ENCODE measurements at places on chromosomes 6 and 20.

- peak; percentile 93 for DNase-seq
Measured at GRCh38 chr6:6494677-6495076, 93.8 kb upstream of the LY86 start.

GRCh38 chr6:149050160-149050559 is 267.4 kb upstream of the TAB2 start:
- no peak for DNase-seq

- no peak for DNase-seq
Measured at GRCh38 chr6:64479134-64479533, 843.5 kb downstream of the PHF3 start.

GRCh38 chr20:50099565-50099991 is 13.4 kb downstream of the UBE2V1 start:
- no peak for DNase-seq

DNA sequence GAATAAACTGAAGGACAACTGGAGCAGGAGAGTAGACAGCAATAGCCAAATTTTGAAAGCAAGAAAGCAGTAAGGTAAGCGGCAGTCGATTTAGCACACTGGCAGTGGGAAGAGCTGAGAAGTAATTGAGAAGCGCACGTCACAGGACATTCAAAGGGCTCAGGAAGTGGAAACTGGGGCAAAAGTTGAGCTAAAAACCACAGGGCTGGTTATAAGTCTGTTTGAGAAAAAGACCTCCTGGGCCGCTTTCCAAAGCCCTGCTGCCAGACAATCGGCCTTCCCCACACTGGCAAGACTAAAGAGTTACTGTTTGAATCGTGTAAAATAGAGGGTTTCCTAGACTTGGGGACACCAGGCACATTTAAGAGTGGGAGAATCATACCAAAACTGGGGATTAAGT is 161.4 kb downstream of the DNAH8 start:
- no peak for DNase-seq

DNA sequence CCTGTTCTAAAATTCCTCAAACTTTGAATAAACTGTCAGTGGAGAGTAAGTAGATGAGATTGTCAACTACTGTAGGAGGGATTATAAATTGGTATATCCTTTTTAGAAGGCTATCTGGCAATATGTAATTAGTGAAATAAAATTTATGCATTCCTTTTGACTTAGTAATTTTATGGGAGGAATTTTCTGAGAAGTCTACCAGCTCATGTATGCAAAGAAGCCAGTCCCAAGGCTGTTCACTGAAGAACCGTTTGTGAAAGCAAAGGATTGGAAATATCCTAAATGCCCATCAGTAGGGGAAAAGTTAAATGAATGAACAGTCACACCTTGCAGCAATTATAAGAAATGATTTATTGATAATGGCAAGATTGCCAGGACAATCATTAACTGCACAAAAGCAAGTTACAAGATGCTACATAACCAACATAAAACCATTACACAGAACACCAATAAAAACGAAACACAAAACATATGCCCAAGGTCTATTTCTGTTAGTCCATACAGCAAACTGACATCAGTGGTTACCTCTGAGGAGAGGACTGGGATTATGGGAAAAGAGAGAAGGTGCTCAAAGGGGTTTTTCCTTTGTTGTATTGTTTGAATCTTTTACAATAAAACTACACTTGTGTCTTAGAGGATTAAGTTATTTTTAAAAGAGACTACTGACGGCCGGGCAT is 4.6 kb upstream of the DSTN start:
- DNase-seq = no peak

- DNase-seq = no peak
Measured at GRCh38 chr6:166644681-166645080, 17.6 kb upstream of the RPS6KA2 start.

DNA sequence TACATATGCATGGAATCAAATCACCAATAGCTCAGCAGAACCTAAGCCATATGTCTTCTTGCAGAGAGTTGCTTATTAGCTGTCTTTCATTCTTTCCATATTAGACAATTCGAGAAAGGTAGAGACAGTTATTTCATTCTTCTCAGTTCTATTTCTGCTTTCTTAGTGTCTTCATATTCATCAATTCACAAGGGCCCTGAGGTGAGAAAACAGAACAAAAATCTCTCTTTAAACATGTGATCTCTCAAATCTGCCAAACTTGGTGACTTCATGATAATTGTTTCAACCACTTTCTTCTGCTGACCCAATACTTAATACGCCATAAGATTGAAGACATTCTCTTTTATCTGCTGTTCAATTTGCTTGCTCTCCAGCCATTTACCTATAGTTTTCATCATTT is 229.7 kb upstream of the MARCKS start:
- no peak for DNase-seq

GRCh38 chr6:106637717-106638341 is 8.5 kb downstream of the QRSL1 start:
- DNase-seq = no peak

GRCh38 chr20:17681726-17682102 is 328 bp downstream of the RRBP1 start:
- no peak for DNase-seq

- DNase-seq = no peak
Measured at GRCh38 chr6:35305117-35305516, 7.5 kb downstream of the DEF6 start.

GRCh38 chr6:73302339-73302738 is 39.3 kb upstream of the KHDC1 start:
- no peak for DNase-seq

DNA sequence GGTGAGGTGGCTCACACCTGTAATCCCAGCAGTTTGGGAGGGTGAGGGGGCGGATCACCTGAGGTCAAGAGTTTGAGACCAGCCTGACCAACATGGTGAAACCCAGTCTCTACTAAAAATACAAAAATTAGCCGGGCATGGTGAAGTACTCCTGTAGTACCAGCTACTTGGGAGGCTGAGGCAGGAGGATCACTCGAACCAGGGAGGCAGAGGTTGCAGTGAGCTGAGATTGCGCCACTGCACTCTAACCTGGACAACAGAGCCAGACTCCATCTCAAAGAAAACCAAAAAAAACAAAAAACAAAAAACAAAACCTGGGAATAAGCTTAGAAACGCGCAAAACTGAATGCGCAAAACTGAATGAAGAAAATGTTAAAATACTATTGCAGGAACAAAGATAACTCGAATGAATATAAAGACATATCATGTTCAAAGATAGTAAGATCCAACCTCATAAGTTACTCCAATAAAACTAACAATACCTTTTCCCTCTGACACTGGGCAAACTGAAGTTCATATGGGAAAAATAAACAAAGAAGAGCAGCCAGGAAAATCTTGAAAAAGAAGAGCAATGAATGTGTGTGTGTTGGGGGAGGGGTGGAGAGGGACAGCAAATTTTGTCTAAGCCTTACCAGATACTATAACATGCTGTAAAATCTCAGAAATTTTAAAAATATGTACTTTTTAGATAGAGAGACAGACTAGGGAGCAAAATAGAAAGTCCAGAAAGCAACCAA is 101.0 kb upstream of the BEND3 start:
- no peak for DNase-seq

- no peak for DNase-seq
Measured at GRCh38 chr6:13226071-13226470, 102.3 kb downstream of the TBC1D7 start.

DNA sequence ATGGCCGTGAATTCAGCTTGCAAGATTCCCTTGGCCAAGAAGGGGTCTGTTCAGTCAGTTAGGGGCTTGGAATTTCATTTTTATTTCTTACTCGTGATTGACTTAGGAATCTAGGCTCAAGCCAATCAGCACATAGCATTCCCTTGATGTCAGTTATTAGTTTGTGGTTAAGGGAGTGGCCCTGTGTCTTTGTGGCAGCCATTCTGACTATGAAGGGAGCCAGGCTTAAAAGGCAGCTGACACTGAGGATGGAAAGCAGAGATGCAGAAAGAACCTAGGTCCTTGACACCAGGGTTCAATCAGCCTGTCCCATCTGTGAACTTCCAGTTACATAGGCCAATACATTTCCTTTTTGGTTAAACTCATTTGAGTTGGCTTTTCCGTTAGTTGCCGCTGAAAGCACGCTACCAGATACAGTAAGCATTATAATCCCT is 48.1 kb downstream of the MCUR1 start:
- DNase-seq = peak; percentile 52

- DNase-seq = peak; percentile 72
Measured at GRCh38 chr20:37406010-37406998, 60.4 kb downstream of the SRC start.

- peak; percentile 56 for DNase-seq
Measured at GRCh38 chr6:45991189-45991588, 24.5 kb downstream of the CLIC5 start.

- DNase-seq = no peak
Measured at GRCh38 chr6:36733300-36733699, 35.7 kb downstream of the RAB44 start.
